ENCODE measurements at places on chromosomes 4 and X. TPM values are rescaled to one million over a fixed set of nuclear protein-coding genes. Genes with fewer than 3 reads are reported as not detected.

The MAGEB17 gene
- total RNA-seq = not detected

The HSFX1 gene
- total RNA-seq = 0.56 TPM

The FGB gene
- not detected for total RNA-seq

The ANOS1 gene
- total RNA-seq = 4.4 TPM

The MRFAP1L1 gene
- 53.4 TPM for total RNA-seq

Measured in cardiac ventricle fibroblast (primary cell).